Activated CD4-positive, alpha-beta T cell treated with anti-CD3 and anti-CD28 coated beads, Interleukin-2, Interleukin-6, amounts not matched to agents 100 ng/mL and 50 ng/mL, durations not matched to agents 16 hours and 8 hours (primary cell): ENCODE measurements at places on chromosomes 7 and 10.

- DNase-seq: no peak
Measured at GRCh38 chr10:29634764-29635625, at the start of gene SVIL. SVIL (minus strand) TSS chr10:29634971; CDS start chr10:29555058, 79,913 bp downstream.

- no peak for DNase-seq
Measured at GRCh38 chr10:118712930-118713634, 41.7 kb downstream of the CACUL1 start.

DNA sequence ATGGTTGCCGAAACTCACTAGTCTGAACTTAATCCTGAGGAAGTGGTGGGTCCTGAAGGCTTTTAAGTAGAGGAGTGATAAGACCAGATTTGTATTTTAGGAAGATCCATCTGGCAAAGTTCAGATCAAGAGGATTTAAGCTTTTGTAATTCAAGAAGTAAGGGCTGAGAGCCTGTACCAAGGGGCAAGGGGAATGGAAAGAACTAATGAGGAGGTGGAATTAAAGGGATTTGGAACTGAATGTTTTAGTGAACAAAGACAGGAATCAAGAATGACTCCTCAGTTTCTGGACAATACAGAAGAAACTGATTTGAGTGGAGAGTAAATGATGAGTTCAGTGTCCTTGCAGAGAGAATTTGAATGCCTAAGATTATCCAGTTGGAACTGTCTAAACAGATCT is 249.0 kb downstream of the C7orf25 start:
- DNase-seq: no peak

DNA sequence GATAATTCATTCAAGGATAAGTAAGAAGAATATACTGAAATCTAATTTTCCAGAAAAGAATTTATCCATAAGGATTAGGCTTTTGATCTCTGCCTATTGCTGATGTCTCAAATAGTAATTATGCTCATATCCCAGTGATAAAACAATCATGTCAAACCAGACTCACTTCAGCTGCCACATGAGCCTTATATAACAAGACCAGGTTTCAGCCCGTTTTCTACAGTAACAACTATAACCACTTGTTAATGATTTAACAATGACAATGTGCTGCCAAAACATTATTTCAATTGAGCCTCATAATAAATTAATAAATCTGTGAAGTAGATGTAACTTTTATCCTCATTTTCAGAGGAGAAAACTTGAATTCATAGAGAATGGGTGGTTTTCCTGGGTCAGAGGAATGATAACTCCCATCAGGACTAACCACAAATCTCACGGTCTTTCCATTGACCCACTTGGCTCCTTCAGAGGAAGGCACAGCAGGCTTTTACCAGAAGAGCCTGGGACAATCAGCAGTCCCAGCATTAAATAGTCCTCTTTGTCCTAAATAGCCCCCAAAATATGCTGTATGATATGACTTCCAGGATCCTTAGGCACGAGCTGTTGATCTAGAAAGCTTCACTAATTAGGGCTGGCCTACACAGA is 42.5 kb upstream of the SLIT1 start:
- DNase-seq: no peak
